Stimulated activated memory B cell treated with anti-CD40 and anti-IgM and Interleukin-4, amounts not matched to agents 10 μg/mL and 1 μg/mL and 100 μg/mL, for 72 hours (primary cell): ENCODE measurements at places on chromosomes 6 and 20.

DNA sequence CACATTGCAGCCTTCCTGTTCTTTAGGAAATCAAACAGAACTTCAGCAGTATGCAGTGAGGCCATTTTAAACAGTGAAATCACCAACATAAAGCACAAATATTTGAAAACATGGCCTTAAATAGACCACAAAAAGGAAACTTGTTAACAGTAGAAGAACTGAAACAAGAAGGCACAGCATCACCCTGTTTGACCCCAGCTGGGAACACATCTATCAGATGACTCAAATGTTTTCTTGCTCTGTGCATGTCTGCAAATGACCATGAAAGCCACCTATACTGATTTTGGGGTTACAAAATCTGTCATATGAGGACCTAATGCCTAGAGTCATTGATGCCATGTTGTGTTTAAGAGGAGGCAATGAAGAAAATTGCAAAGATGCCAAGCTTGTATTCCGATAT, 123.8 kb upstream of the ADGRF1 start:
- peak; percentile 54 for ATAC-seq

DNA sequence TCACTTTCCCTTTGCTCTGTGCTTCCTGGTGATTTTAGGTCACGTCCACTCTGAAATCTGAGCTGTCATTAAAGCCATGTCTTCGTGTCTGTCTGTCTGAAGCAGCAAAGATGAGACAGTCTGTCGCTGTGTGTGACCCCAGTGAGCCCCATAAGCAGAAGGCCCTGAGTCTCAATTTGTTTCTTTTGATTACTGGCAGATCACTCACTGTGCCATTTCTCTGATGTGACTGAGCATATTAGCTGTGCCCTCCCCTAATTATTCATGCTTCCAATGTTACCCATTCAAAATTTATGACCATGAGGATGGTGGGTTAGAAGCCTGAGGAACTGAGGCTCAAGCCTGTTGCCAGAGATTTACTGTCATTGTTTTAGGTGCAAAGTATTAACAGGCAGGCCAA, 117.6 kb downstream of the PLCB1 start:
- no peak for ATAC-seq

DNA sequence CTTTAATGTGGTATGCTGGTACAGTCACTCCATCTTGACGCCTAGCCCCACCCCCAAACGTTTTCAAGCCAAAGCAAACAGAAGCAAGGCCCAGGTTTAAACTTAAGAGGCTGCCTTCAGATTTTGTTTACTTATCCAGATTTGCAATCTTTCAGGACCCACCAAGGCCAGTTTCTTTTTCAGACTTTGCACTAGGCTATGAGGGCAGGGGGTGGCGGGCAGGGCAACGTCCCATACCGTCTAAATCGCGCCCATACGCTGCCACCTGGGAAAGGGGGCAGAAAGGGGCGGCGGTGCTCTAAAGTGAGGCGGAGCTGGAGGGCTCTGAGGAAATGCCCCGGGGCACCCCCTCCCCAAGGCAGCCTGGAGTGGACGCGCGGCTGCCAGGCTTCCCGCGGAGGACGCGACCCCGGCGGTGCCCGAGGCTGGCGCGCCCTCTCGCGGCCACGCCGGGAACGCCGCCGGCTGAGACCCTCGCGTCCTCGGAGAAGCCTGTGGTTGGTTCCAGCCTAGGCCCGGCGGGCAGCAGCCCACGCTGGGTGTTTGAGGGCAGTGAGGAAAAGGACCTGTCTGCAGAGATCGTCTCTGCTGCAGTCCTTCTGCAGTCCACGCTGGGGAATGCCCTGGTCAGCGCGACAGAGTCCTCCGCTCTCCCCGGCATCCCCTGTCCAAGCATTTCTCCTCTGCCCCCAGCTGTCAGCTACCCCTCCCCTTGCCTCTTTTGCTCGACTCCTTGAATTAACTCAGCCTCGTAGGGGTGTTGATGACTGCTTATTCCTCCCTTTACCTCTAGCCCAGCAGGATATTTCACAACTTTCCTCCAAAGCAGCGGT, 129.2 kb upstream of the PRND start:
- ATAC-seq: peak; percentile 63

DNA sequence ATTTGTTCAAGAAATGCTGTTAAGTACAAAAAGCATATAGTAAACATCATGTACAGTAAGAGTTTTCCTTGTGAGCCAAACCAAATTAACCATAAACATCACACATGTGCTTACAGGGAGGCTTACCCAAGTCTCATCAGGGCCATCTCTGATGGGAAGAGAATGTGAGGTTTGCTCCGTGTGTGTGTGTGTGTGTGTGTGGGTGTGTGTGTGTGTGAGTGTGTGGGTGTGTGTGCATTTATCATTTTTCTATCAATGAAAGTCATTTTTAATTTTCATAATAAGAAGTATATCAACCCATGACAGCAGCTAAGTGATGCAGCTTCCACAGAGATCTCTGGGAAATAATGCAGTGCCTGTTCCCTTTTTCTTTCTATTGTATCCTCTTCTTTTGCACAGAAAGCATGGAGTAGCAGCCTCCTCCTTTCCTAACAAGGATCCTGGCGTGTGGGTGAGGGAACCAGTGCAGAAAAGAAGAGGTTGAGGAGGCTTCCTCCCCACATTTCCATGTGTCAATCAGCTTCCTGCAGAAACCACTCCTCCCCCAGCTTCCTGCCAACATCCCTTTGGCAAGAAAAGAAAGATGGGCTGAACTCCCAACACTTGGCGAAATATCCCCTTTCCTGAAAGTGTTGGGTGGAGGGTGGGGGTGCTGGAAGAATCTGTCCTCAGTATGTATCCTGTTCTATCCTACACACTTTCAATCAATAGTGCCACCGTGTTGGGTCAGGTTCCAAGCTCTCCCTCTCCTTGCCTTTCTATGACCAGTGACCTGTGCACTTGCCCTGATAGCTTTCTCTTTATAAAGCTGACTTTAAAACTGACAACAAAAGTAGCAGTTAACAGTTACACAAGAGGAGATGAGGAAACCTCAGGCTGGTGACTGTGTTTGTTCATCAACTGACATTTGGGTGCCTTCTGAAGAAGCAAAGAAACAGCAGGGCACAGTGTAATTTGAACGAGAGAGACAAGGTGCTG, 251.8 kb upstream of the CITED2 start:
- ATAC-seq: peak; percentile 27

- no peak for ATAC-seq
Measured at GRCh38 chr20:10513931-10514575, 78.9 kb downstream of the SLX4IP start.

DNA sequence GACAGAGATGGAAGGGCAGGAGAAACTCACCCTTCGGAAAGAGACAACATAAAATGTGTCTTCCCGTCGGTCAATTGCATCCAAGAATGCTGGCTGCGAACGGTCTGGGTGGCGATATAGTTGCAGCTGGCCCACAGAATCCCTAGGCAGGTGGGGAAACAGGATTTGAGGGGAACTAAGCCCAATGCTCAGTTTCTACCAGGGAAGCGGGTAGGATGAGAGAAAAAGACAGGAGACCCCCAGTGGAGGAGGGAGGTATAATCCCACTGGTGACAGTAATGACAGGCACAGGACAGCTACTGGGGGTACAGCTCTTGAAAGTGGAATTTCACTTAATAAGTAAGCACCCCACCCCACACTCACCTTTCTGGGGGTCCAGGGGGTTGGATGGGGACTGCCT, 7.5 kb upstream of the TNXB start:
- ATAC-seq: no peak
